ENCODE measurements at places on chromosomes 16 and 17.

- DNase-seq, result no peak
These were observed 218.8 kb upstream of the FOXF1 start for GRCh38 chr16:86291491-86291890.

DNA sequence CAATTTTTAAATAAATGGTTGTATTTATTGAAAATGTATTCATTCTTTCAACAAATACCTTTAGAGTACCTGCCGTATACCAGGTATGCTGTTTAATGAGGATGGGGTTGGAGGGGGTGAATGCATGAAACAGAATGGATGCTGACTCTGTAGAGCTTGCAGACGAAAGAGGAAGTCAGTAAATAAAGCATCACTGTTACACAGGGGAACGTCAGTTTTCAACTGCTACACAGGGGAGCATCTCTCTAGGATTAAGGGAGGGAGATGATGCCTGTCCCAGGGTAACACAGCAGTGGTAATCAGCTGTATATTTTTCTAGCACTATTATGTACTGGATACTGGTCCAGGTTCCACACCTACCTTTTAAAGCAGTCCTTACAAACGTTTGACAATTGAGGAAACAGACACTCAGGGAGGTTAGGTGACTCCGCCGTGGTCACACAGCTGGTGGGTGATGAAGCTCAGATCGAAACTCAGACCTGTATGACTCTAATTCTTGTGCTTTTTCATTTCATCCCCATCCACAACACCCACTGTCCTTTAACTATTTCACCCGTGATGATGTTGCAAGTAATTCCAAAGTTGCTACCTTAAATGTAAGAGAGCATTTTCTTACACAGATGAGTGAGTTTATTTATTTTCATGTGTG is 452.1 kb upstream of the HSBP1 start:
- no peak for DNase-seq

DNA sequence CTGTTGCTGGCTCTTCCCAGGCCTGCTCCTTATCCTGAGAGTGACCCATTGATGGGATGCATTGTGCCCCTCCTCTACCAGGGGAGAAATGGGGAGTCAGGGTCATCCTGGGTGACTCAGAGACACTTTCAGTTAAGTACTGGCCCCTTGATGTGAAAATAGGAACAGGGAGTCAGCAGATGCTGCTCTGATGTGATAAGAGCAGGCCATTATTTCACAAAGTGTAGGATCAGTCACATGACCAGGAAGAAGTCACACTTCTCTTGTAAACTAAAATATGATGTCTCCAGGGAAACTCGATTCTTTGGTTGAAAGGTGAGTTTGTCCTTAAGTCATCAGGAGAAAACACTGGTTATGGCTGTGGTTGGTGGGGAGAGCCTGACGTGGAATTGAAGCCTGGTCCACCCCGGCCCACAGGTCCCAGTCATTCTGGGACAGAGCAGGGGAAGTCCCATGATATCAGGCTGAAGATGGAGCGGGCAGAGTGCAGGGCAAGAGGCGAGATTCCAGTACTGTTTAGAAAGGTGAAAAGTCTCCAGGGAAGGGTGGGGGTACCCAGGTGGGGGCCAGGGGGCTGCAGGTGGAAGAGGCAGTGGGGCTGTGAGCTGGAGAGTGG is 88.6 kb upstream of the NLRP1 start:
- no peak for DNase-seq

- no peak for DNase-seq
These were observed 393 bp downstream of the PSMC3IP start for GRCh38 chr17:42577140-42577531.

GRCh38 chr17:9520649-9521048 is 55.0 kb downstream of the STX8 start:
- DNase-seq, result no peak

DNA sequence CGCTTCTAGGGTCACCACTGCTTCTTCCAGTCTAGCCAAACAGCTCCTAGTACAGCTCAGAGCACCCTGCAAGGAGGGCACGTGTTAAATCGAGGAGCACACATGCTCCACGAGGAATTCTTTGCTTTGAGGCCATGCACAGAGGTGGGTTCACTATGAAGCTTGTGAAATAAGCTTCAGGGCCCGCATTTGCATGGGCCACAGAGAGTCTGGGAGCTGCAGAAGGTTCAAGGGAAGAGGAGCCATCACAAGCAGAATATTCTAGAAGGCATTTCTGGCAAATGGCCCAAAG is 55.3 kb downstream of the MYH13 start:
- DNase-seq, result no peak

DNA sequence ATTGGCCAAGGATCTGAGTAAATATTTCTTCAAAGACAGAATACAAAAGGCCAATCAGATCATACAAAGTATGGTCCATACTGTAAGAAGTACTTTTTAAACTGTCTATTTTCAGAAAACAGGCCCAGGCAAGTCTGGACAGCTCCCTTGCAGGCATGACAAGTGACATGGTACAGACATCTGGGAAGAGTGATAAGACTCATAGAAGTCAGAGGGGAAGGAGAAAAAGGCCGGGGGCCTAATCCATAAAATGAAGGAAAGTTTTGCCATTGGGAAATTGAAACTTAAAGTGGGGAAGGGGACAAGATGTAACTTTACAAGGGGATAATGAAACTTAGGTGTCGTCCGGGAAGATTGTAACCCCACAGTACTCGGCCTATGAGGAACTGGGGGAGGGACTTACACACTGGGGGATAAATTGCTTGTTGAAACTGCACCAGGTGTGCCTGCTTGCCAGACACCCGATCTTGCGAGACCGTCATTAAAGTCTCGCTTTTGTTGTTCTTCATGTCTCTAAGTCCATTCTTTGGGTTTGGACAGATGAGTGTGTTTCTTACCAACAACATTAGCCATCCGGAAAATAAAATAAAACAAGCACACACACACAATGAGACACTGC is 684.0 kb downstream of the CDH11 start:
- no peak for DNase-seq

DNA sequence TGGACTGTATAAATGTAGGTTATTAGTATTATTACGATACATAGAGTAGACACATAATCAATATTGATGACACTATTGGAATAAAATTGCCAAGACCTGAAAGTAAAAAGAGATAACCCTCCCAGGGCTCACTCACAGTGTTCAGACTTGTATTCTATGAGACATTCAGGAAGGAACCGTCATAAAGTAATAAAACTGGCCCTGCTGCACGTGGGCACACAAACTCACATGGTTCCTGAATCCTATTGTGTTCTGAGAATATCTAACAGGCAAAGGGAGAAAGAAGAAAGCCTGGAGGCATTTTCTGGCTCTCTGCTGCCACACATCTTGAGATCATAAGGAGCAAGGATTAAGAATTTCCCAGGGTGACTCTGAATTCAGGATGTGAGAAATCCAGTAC is 575.9 kb downstream of the HS3ST4 start:
- no peak for DNase-seq

GRCh38 chr17:14381606-14382005 is 80.7 kb downstream of the HS3ST3B1 start:
- DNase-seq, result no peak

- DNase-seq, result no peak
These were observed 7.9 kb upstream of the MON1B start for GRCh38 chr16:77183137-77183536.

DNA sequence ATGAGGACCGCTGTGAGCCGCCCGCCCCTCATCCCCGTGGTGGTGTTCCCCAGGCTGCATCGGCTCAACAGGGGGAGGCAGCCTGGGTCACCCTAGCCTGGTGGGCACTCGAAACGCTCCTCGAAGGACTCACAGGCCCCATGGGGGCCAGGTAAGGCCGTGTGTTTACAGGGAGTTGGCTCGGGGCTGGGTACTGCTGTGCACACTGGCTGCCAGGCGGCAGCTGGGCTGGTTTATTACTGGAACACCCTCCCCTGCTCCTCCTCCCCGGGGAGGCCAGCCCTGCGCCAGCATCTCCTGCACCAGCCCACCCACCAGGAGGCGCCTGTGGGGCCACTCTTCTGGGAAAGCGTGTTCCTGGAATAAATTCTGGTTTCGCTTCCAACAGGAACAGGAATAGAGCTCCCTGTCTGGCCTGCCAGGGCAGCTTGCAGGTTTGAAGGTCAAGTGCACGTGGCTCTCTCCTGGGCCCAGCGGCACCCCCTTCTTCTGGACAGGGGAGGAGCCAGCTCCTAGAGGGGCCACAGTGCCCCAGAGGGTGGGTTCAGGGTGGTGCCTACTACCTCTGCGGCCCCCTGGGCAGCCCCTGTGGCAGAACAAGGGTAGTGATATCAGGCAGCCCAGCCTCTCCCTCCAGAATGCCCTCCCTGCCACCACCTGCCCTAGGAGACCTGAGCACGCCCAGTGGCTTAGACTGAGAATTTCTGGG is 11.3 kb downstream of the MCRIP1 start:
- peak; percentile 52 for DNase-seq

- DNase-seq, result no peak
These were observed 18.1 kb downstream of the MAP3K14 start for GRCh38 chr17:45298546-45299285.

DNA sequence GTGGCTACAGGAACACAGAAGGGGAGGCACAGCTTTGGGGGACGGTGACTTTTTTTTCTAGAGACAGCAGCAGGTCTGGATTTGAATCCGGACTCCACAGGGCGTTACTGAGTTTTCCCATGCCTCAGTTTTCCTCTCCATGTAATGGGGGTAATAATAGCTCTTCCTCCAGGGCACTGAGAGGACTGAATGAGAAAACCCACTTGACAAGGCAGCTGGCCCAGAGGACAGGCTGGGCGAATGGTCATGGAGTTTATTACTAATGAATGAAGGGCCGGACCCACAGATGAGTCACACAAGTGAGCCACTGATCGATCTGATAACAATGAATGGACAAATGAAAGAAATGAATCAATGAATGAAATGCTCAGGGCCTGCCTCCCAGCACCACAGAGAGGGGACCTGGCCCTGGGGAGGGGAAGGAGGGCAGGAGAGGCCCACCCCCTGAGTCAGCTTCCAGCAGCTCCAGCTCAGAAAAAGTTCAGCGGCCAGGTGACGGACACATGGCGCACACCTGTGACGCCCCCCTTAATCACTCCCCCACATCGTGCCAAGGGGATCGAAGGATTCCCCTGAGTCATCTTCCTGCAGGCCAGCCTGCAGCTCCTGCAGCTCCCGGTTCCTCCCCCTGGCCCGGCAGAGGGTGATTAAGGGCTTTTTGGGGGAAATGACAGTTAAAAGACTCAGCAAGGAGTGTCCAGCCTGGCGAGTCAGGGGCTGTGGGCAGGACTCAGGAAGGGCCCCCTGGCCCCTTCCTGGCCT is 54.3 kb downstream of the SOCS1 start:
- no peak for DNase-seq
